ENCODE measurements at places on chromosomes 5 and 9.

DNA sequence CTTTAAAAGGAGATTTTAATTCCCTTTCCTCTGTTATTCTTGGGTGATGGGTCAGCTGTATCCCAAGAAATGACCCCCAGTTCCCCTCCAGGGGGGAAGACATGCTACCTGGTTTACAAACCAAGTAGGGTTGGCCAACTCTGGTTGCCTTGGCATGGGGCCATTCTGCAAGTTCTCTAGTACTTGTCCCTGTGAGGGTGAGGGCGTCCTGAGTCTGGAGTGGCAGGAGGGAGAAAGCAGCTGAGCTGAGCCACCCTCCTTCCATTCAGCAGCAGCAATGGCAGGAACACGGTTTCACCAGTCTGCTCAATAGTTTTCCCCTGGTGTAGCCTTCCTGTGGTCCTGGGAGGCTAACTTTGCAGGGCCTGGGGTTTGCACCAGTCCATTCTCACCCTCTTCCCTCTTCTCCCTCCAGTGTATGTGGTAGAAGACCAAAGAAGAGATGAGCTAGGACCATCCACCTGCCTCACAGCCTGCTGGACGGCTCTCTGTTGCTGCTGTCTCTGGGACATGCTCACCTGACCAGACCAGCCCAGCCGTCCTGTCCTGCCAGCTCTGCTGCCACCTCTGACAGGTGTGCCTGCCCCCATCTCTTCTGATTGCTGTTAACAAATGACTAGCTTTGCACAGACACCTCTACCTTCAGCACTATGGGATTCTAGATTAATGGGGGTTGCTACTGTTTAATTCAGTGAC lies 59.9 kb downstream of the PFDN1 start:
- H3K27ac ChIP-seq: peak overlapping the region; percentile 70
- H3K36me3 ChIP-seq: peaks cover 9% of the 10 kb centered on the region
- H3K4me3 ChIP-seq: no peak overlapping the region
- no peak for DNase-seq
- H3K27me3 ChIP-seq: no peaks in the 10 kb centered on the region

DNA sequence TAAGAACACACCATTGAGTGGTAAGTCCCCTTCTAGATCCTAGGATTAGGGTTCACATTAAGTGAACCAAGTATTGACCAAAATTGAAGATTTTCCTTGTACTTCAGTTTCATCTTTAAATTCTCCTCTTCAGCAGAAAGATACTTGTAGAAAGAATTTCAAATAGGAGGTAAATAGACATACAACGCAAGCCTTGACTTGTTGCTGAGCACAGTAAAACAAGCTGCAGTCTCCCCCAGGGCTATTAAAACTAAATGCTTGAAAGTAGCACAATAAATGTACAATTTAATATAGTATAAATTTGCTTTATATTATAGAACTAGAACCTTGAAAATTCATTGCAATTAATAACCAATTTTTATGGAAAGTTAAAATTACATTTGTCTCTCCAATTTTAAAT lies 170.1 kb upstream of the TARS1 start:
- H3K27me3 ChIP-seq: no peaks in the 10 kb centered on the region
- no peaks in the 10 kb centered on the region for H3K36me3 ChIP-seq
- no peaks in the 10 kb centered on the region for H3K4me1 ChIP-seq
- no peak overlapping the region for H3K4me3 ChIP-seq
- H3K27ac ChIP-seq: no peak overlapping the region
- no peak for DNase-seq

DNA sequence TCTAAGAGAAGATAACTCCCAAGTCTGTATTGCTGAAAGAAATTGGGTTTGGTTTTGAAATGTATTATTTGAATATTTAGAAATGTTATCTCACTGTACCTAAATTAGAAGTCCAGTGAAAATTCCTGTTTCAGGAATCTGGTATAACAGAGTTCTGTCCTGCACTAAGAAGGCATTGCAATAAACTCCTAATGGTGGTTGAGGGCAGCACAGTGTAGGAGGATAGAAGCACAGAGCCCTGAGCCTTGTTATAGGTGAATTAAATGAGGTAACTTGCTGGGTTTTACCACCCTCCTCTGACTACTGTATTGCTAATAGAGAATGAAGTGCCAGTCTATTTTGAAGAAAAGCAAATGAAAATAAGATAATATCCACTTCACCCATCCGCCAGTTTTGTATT lies 143.4 kb downstream of the CD180 start:
- H3K4me3 ChIP-seq: no peak overlapping the region
- DNase-seq: no peak
- no peak overlapping the region for H3K27ac ChIP-seq
- peaks cover 19% of the 10 kb centered on the region for H3K36me3 ChIP-seq
- no peaks in the 10 kb centered on the region for H3K27me3 ChIP-seq

DNA sequence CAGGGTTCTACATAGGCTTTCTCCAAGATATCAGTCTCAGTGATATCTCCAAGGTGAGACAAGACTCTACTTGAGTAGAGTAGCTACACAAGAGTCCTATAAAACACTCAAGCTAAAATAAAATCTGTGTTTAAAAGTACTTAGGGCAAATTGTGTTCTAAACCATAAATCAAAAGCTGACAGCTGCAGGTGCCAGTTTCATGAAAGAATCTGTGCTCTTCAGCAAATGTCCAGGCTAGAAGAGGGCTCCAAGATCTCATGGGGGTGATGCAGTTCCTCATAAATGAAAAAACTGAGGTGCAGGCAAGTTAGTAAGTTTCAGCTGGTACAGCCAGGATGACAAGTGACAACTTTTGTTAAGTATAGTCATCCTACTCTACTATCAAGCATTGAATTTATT lies 142.8 kb upstream of the TNPO1 start:
- H3K27me3 ChIP-seq: no peaks in the 10 kb centered on the region
- H3K4me1 ChIP-seq: no peaks in the 10 kb centered on the region
- H3K36me3 ChIP-seq: no peaks in the 10 kb centered on the region
- H3K27ac ChIP-seq: no peak overlapping the region

DNA sequence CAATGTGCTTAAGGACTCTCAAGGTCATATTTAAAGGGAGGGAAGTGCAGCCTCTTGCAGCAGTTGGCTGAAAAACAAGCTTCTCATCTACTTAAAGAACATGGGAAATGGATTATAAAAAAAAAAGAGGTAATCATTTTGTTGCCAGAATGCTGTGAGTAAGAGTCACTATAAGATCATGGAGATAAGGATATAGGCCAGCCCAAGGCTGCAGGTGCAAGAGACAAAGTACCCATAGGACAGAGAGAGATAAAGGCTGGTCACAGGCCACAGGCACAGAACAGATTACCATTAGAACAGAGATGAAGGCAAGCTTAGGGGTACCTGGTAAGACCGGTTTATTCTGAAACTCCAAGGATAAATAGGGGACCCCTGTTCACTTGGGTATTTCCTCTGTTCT lies 70.5 kb downstream of the CDKN2A start:
- DNase-seq: no peak
- no peaks in the 10 kb centered on the region for H3K36me3 ChIP-seq
- H3K27me3 ChIP-seq: no peaks in the 10 kb centered on the region
- H3K27ac ChIP-seq: no peak overlapping the region
- no peak overlapping the region for H3K4me3 ChIP-seq
- no peaks in the 10 kb centered on the region for H3K4me1 ChIP-seq

DNA sequence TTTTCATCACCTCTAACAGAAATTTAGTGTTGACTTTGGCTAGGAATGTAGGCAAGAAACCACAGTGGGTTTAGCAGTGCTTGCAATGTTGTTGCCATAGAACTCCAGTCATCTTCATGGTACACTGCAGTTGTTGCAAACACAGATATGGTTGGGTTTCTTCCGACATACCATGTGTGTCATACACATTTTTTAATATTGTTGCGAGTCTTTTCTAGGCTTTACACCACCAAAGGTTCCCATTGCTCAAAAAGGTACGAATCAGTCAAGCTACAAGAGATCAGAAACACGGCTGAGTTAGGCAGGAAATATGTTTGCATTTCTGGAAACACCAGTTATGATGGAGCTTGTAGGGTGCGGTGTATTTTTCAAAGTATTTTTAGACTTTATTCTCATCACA lies 172.4 kb downstream of the SYK start:
- no peaks in the 10 kb centered on the region for H3K27me3 ChIP-seq
- no peaks in the 10 kb centered on the region for H3K4me1 ChIP-seq
- H3K27ac ChIP-seq: no peak overlapping the region
- DNase-seq: no peak
- no peak overlapping the region for H3K4me3 ChIP-seq

DNA sequence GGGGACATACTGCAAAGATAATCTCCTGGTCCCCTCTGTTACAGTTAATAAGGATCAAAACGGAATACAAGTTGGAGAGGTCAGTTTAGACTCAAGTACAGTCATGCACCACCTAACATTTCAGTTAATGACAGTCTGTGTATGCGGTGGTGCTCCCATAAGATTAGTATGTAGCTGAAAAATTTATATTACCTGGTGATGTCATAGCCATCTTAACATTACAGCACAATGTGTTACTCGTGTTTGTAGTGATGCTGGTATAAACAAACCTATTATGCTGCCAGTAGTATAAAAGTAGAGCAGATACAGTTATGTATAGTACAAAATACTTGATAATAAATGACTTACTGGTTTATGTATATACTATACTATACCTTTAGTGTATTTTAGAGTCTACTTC lies 207.9 kb downstream of the GDNF start:
- no peak overlapping the region for H3K4me3 ChIP-seq
- no peak overlapping the region for H3K27ac ChIP-seq
- no peak for DNase-seq
- H3K4me1 ChIP-seq: no peaks in the 10 kb centered on the region
- H3K27me3 ChIP-seq: no peaks in the 10 kb centered on the region

DNA sequence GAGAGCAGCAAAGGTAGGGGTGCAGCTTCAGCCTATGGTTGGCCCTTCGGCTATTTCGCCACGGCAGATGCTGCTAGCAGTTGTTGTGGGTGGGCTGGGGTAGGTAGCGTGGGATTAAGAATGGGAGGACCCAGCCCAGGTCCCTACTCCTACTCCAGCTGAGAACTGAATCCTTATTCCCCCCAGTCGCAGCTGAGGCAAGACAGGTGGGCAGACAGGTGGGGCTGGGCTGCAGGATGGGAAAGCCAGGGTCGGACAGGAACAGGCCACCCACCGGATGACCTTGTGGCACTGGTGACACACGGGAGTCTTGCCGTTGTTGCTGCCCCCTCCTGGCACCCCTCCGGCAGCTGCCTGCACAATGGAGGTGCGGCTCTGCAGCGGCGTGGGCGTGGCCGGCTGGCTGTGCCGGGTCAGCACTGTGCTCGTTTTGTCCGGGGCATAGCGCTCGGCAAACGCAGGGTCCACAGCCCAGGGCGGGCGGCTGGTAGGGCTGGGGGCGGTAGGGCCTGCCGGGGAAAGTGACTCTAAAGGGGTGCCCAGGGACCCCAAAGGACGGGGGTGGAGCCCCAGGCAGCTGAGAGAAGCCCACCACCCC lies 8.2 kb downstream of the PDLIM7 start:
- no peaks in the 10 kb centered on the region for H3K27me3 ChIP-seq
- H3K4me1 ChIP-seq: peaks cover 77% of the 10 kb centered on the region
- peaks cover 81% of the 10 kb centered on the region for H3K36me3 ChIP-seq
- no peak overlapping the region for H3K4me3 ChIP-seq
- DNase-seq: peak; percentile 86
- H3K27ac ChIP-seq: no peak overlapping the region

DNA sequence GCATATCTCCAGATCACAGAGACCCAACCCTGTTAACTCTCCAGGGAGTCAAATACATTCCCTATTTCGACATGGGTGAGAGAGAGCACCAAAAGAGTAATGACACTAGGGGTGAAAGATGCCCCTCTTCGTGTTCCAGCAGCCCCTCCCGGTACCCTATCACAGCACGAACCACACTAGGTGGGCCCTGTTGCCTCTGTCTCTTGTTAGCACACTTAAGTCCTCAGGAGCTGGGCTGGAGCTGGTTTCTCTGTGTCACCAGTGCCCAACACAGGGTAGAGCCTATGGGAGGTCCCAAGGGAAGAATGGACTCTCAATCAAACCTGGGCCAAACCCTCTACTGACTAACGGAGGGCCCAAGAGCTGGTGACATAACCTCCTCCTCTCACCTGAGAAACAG lies 1.2 kb downstream of the CDK20 start:
- peaks cover 20% of the 10 kb centered on the region for H3K4me1 ChIP-seq
- H3K4me3 ChIP-seq: no peak overlapping the region
- DNase-seq: no peak

DNA sequence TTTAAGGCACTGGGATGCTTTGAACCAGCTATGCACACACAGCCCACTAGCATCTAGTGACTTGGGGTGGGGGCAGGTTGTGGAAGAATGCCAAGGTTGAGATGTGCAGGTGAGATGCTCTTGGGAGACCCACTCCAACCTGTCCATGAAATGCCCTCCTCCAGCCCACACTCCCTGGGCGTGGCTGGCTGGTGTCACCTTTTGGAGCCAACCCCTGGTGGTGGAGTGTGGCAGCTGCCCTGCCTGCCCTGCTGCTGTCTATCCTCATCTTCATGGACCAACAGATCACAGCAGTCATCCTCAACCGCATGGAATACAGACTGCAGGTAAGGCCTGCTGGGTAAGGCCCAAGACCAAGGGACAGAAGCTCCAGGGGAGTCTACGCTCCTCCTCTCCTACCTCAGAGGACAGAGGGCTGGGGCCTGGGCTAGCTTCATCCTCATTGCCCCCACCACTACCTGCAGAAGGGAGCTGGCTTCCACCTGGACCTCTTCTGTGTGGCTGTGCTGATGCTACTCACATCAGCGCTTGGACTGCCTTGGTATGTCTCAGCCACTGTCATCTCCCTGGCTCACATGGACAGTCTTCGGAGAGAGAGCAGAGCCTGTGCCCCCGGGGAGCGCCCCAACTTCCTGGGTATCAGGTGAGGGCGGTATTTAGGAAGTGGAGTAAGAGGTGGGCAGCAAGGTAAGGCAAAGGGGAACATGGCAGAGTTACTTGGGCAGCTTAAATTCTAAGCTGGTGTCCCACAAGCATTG lies 7.4 kb downstream of the SLC4A9 start:
- H3K27me3 ChIP-seq: no peaks in the 10 kb centered on the region
- H3K4me3 ChIP-seq: no peak overlapping the region
- H3K4me1 ChIP-seq: peaks cover 6% of the 10 kb centered on the region

- H3K27ac ChIP-seq: no peak overlapping the region
- no peaks in the 10 kb centered on the region for H3K36me3 ChIP-seq
- no peak for DNase-seq
- no peaks in the 10 kb centered on the region for H3K27me3 ChIP-seq
- H3K4me1 ChIP-seq: no peaks in the 10 kb centered on the region
Observed at GRCh38 chr9:107932046-107932445, 442.5 kb upstream of the KLF4 start.

- peak; percentile 63 for DNase-seq
- peaks cover 8% of the 10 kb centered on the region for H3K4me1 ChIP-seq
- H3K27me3 ChIP-seq: no peaks in the 10 kb centered on the region
- H3K36me3 ChIP-seq: no peaks in the 10 kb centered on the region
- H3K4me3 ChIP-seq: no peak overlapping the region
Observed at GRCh38 chr5:95641741-95642220, 4.8 kb upstream of the RFESD start.
